Activated CD8-positive, alpha-beta T cell treated with anti-CD3 and anti-CD28 coated beads for 36 hours (primary cell): ENCODE measurements at places on chromosomes 1 and 21. TPM values are rescaled to one million over a fixed set of nuclear protein-coding genes. Genes with fewer than 3 reads are reported as not detected.

TMEM200B gene
- 1.0 TPM for total RNA-seq

ST6GALNAC3 gene
- total RNA-seq: 2.7 TPM

PCP4L1 gene
- 0.18 TPM for total RNA-seq

PRDX6 gene
- 165 TPM for total RNA-seq

PAPPA2 gene
- total RNA-seq: 0.07 TPM

POU3F1 gene
- total RNA-seq: 0.16 TPM

TNFSF18 gene
- total RNA-seq: not detected

CYP4A22 gene
- not detected for total RNA-seq

CLCA4 gene
- total RNA-seq: not detected

CR1 gene
- 0.14 TPM for total RNA-seq

PKP1 gene
- not detected for total RNA-seq

IRF6 gene
- total RNA-seq: 1.2 TPM

FAM131C gene
- total RNA-seq: 0.70 TPM

ZFP69B gene
- total RNA-seq: 3.5 TPM

NT5C1A gene
- not detected for total RNA-seq

RABIF gene
- total RNA-seq: 7.0 TPM

RBM11 gene
- total RNA-seq: 2.3 TPM

KLHDC7A gene
- total RNA-seq: not detected

ADAMTS4 gene
- total RNA-seq: 1.1 TPM

MAP3K21 gene
- total RNA-seq: 2.7 TPM

INPP5B gene
- 29.1 TPM for total RNA-seq

PLK3 gene
- 36.4 TPM for total RNA-seq

ZNF593OS gene
- not detected for total RNA-seq

ABCG1 gene
- total RNA-seq: 12.1 TPM

IBA57 gene
- 10.8 TPM for total RNA-seq

PRDM16 gene
- 0.29 TPM for total RNA-seq

TNFRSF8 gene
- 1.5 TPM for total RNA-seq

FMO3 gene
- total RNA-seq: not detected

MIXL1 gene
- not detected for total RNA-seq

ALPL gene
- total RNA-seq: not detected

MLLT11 gene
- total RNA-seq: 4.8 TPM

PRR9 gene
- not detected for total RNA-seq

C1orf167 gene
- total RNA-seq: not detected

ADAM30 gene
- not detected for total RNA-seq

KIF21B gene
- total RNA-seq: 93.5 TPM

F5 gene
- total RNA-seq: 20.7 TPM

ITLN2 gene
- not detected for total RNA-seq

FAM78B gene
- 0.20 TPM for total RNA-seq

UBL4B gene
- total RNA-seq: not detected

KLF17 gene
- not detected for total RNA-seq

KCNQ4 gene
- 0.38 TPM for total RNA-seq

OR2L5 gene
- not detected for total RNA-seq

LIPI gene
- not detected for total RNA-seq

CAPN2 gene
- total RNA-seq: 31.5 TPM
